ENCODE measurements at places on chromosomes 4 and X. TPM values are rescaled to one million over a fixed set of nuclear protein-coding genes. Genes with fewer than 3 reads are reported as not detected.

GRCh38 chr4:3317656-3318211, 24.9 kb downstream of the RGS12 start:
- DNase-seq = no peak

GRCh38 chr4:168917138-168917779, 92.8 kb downstream of the CBR4 start:
- peak; percentile 27 for DNase-seq

DNA sequence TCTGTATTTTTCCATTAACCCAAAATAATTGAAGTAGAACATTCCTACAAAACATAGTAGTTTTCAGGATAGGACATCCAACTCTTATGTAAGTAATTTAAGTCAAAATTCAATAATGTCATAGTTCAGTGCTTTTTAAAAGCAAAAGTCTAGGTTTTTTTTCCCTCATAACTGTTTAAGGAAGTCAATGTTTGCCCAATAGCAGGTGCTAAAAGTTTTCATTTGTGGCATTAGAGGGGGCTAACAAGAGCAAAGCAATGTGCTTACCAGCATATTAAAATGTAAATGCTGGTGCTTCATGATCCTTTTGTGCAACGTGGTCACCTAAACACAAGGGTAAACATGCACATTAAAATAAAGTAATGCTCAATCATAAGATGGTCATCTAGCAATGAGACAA, 155.2 kb upstream of the PPP1R2C start:
- DNase-seq = no peak

GRCh38 chr4:113145519-113146291, 96.3 kb downstream of the ANK2 start:
- no peak for DNase-seq

DNA sequence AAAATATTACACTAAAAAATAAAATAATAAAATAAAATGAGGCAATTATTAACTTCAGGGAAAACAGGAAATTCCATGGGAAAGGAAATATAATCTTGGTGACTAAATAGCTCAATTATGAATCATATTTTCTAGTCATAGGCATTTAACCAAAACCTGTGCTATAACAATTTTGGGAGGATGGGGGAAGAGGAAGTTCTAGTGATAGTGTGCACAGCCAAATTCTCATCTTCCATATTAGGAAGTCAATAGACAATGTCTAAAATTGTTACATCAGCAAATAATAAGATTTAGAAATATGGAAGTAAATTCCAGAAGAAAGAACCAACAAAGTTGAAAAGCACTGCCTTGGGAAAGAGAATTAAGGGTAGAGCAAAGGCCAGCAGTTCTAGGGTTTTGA, 2.8 kb downstream of the AWAT2 start:
- no peak for DNase-seq

DNA sequence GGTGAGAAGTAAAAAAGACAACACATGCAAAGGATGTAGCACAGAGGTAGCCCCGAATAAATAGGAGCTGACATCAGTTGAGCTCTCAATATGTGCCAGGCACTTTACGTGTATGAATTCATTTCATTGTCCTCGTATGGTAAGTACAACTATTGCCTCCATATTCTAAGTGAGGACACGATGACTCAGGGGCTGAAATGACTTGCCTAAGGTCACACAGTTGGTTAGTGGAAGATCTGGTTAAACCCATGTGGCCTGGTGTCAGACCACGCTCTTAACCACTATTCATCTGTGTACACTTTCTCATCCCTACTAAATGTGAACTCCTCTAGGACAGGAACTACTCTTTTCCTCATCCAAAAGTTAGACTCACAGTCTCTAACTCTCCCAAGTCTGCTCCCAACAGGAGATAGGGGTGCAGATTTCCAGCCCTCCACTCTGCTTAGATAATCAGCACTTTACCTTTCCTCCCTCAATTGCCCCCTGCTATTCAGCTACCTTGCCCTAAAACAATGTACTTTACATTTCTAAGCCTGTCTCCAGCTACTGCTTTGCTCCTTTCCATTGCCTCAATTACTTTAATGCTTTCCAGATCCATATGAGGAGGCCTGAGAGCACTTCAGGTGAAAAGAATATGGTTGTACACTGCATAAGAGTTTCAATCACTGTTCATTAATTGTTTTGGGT, 58.8 kb upstream of the LHFPL1 start:
- no peak for DNase-seq

DNA sequence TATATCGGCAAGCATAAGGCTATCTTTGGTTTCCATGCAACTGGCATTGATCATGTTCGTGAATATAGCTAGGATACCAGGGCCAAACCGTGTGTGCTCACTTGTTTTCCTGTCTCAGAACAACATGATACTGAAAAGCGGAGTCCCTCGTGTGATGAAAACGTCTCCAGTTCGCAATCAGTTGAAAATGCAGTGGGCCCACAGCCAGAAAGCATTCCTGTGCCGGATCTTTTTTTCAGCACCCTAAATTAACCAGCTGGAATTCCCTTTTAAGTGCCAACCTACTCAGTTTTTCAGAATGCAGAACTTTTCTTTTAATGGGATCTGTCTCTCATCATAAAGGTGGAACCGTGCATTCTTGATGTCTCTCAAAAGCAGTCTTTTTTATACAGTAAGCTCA, 130.8 kb upstream of the FRG1 start:
- DNase-seq = no peak

GRCh38 chr4:4386296-4386735, 586 bp upstream of the NSG1 start:
- peak; percentile 66 for DNase-seq

BST1 gene
- total RNA-seq = 0.21 TPM
